Muscle of back (tissue), 13 donors: ENCODE measurements at places on chromosomes 3 and 15. TPM values are rescaled to one million over a fixed set of nuclear protein-coding genes. Genes with fewer than 3 reads are reported as not detected.

DNA sequence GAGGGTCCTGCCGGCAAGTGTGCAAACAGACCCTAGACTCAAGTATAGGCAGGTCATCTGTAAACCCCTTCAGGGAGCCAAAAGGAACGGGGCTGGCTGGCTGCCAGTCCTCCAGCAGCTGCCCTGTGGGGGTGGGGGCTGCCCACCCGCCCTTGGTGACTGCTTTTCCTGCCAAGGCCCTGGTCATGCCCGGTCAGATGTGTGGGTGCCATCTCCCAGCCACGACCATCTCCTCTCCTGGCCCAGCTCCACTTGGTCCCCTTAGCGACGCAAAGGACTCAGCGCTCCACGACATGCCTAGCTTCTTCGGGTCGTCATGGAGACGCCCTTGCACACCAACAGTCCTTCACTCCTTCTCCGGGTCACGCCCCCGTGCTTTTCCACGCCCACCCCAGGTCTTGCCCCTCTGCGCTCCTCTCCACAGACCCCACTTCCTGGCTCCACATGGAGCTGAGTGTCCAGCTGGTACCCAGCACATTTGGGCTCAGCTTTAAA, 2.4 kb downstream of the MUC4 start:
- no peak for DNase-seq

Gene LHFPL4
- polyA plus RNA-seq: not detected

Gene PRR20G
- polyA plus RNA-seq: not detected

DNA sequence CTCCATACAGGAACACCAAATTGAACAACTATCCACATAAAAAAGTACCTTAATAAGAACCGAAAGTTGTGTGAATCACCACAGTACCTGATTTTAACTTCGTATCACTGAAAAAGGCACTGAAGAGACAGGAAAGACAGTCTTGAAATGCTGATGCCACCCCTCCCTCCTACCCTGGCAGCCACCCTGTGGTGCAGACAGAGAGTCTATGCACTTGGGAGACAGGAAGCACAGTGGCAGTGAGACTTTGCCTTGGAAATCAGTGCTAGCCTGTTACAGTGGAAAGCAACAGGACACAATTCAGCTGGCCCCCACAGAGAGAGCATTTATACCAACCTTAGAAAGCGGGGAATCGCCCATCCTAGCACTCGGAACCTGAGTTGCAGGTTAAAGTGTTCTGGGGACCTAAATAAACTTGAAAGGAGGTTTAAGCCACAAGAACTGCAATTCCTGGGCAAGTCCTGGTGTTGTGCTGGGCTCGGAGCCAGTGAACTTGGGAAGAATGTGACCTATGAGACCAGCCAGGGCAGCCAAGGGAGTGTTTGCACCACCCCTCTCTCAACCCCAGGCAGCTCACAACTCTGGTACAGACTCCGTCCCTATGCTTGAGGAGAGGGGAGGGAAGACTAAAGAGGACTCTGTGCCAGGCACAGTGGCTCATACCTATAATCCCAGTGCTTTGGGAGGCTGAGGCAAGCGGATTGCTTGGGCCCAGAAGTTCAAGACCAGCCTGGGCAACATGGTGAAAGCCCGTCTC, 240.1 kb downstream of the ISL2 start:
- peak; percentile 7 for DNase-seq

DNA sequence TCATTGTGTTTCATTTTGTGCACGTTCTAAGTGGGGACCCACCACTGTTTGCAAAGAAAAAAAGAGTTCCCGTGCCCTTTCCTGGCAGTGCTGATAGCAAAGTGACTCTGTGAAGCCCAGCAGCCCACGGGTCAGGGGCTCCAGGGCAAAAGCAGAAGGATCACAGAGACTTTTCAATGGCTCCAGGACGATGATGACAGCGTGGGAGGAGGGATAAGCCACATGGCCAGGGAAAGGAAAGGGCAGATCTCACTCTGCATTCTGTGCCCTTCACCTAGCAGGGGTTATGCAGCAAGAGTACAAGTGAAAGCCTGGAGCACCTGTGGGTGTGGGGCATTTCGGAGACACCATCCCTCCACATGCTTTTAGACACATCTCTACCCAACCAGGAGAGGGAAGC, 35.4 kb downstream of the SEMA5B start:
- no peak for DNase-seq

DNA sequence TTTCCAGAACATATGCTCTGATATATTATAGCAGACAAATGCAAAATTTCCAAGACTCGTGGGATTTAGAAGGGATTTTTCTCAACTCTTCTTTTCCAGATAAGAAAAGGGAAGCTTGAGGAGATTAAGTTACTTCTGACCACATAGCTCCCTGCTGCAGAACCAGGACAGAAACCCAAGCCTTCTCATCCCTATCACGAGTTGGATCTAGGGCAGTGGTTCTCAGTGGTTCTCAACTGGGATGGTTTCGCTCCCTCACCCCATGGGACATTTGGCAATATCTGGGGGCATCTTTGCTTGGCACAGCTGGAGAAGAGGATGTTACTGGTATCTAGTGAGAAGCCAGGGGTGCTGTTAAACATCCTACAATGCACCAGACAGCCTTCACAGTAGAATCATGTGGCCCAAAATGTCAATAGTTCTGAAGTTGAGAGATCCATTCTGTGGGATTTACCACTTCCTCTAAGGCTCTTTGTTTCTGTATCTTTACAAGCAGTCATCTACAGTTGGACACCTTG, 64.2 kb downstream of the LIPC start:
- no peak for DNase-seq

- DNase-seq: no peak
Measured at GRCh38 chr15:35669432-35670045, 123.6 kb upstream of the DPH6 start.

DNA sequence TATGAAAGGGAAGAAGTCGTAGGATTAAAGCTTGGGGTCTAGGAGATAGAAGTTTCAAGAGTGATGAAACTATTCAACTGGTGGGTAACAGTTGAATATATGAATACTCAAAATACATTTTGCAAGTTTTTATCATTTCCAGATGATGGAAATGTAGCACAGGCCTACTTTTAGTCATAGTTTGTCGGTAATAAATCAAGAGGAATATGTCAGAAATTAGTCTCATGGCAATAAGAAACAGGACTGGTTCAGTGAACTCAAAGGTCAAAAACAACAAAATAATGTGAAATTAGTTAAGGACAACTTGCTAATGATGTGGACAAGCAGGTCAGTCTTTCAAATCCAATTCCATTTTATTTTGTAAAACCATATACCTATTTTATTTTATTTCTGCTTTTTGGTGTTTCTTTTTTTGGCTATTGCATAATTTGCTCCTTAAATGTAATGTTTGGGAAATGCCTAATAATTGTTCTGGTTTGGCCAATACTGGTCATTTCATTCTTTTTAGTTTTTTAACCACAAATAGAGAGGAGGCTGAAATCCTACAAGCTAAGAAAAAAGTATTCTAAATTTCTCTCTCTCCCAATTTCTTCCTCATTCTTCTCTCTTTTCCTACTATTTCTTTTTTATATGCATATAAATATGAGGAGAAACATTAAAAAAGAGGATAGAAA, 195.2 kb upstream of the ARHGEF26 start:
- DNase-seq: no peak

Gene SPATA12
- polyA plus RNA-seq: not detected

Gene THOC7
- 57.7 TPM for polyA plus RNA-seq

DNA sequence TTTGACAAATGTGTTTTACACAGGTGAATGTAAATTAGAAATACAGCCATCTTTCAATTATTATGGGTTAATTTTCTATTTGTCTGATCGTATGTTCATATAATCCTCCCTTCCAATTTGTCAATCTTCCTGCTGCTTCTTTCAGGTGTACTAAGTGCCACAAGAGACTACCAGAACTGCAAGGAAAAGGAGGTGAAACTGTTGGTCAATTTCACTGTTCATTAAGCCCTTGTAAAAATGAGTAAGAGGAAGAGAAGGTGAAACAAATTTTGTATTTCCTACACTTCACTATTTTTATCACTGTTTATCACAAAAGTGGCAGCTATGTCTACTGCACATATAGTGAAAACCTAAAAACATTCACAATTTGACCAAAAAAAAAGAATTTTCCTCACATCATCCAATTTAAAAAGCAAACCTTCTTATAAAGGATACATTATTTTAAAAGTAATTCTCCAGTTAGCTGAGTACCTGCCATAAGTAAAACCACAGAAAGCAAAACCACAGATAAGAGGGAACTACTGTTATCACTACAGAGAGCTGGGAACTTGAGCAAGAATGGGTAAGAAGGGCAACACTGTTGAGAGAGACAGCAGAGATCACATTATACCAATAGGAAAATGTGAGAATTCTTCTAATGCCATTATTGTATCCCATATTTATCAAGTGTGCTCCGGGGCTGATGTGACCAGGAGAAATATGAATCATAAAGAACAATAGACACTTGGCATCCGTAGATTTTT, 163.0 kb downstream of the TBC1D5 start:
- no peak for DNase-seq

DNA sequence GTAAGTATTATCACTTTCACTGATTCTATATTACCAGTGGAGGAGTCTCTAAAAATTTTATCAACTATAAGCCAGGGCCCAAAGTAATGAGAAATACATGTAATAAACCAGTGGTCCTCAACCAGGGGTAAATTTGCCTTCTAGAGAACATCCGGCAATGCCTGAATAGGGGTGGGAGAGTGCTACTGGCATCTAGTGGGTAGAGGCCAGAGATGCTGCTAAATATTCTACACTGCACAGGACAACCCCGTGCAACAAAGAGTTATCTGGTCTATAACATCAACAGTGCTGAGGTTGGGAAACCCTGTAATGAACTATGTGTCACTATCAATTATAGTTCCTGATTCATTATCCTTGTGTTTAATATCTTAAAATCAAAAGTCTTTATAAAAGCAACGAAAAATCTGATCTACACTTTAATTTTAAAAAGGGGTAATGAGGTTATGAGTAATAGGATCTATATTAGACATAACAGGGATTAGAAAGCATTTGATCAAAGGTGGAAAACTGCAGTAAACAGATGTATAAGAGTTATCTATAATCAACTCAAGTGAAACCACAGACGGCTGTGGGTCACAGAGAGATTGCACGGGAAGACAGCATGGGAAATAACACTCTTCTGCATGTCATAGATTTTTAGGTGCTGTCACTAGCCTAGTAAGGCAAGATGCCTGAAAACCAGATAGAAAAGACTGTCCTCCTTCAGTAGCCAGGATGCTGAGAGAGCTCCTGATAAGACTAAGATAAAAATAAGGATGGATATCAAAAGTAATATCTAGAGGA, 2.0 kb downstream of the LYSMD2 start:
- DNase-seq: no peak

Gene PFN2
- polyA plus RNA-seq: 240 TPM

- no peak for DNase-seq
Measured at GRCh38 chr15:52233405-52233804, 42.2 kb upstream of the GNB5 start.

Gene PP2D1
- polyA plus RNA-seq: 0.35 TPM

- peak; percentile 50 for DNase-seq
Measured at GRCh38 chr3:147360646-147361453, 45.5 kb downstream of the ZIC4 start.

- no peak for DNase-seq
Measured at GRCh38 chr3:194399166-194399565, at the start of gene GP5. Gene GP5 (minus strand): TSS chr3:194399266. CDS start chr3:194398282, 984 bp downstream.

DNA sequence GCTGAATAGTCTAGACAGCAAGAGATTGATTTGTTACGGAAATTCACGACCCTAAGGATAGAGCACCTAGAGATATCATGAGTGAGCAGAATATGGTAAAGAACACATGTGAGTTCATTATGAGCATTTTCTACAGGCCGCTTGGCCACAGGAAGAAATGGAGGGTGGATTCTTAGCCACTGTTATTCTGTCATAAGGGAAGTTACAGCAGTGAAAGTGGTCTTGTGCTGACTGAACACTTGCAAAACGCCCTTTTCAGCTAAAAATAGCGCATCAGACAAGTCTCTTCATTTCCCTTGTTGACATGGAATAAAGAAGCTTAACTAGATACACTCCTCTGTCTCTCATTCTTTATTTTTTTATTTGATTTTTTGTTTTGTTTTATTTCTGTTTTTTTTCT, 19.8 kb downstream of the DGKG start:
- peak; percentile 25 for DNase-seq

- DNase-seq: no peak
Measured at GRCh38 chr15:63888146-63888545, 54.4 kb upstream of the HERC1 start.

GRCh38 chr15:39188930-39189329, 391.9 kb upstream of the THBS1 start:
- no peak for DNase-seq

Gene PIF1
- polyA plus RNA-seq: 11.0 TPM

- DNase-seq: peak; percentile 11
Measured at GRCh38 chr15:94346282-94346681, 114.9 kb downstream of the MCTP2 start.

Gene GMPPB
- 10.6 TPM for polyA plus RNA-seq

Gene CHMP2B
- polyA plus RNA-seq: 30.4 TPM

Gene GPR171
- not detected for polyA plus RNA-seq

DNA sequence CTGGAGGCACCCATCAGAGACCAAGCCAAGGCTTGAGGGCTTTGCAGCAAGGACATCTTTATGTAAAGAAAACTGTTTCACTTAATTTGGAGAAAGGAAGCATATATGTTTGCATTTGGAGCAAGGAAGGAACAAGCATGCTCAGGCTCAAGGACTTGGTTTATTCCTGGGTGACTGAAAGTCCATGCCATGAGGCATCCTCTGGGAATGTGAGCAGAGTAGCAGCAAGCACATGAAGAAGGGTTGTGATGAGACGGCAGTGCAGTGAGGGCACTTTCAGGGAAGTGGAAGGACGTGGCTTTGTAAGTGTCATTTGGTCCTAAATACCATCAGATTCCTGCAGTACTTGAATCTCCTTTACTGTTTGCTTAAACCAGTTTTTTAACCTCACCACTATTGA, 26.8 kb downstream of the POLG start:
- no peak for DNase-seq

DNA sequence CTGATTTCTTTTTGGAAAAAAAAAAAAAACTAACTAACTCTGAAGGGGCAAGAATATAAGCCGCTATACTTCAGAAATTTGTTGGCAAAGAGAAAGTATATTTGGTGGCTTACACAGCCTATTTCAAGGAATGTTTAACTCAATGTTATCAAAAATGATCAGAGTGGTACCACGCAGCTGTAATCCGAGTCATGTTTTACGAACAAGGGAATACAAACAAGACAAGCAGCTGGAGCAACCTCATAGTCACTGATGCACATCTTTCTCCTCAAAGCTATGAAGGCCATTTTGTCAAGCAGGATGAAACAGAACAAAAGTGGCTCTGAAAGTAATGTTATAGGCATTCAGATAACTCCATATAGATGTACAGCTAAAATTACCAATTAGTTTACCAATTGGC, 81.2 kb downstream of the SCAPER start:
- no peak for DNase-seq

Gene SH2D7
- polyA plus RNA-seq: 0.07 TPM

Gene GYG1
- 86.7 TPM for polyA plus RNA-seq

DNA sequence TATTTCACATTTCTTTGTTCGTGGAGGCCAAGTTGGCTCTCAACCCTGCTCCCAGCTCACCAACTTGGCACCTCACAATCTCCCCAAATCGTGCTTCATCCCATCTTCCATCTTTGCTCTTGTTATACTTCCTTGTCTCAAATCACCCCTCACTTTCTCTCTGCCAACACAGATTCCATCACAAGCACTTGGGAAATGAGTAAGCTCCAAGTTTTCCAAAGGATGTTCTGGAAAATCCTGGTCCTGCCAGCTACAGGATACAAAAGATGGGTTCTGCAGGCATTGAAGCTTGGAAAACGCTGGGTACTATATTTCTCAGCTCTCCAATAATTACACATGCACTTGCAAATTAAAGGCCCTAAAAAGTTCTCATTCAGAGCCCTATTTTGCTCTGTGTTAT, 4.1 kb upstream of the TM4SF4 start:
- no peak for DNase-seq
